ENCODE measurements at places on chromosomes 4 and X.

GRCh38 chr4:163385466-163385865 lies 41.8 kb downstream of the NPY5R start:
- no peak for DNase-seq

DNA sequence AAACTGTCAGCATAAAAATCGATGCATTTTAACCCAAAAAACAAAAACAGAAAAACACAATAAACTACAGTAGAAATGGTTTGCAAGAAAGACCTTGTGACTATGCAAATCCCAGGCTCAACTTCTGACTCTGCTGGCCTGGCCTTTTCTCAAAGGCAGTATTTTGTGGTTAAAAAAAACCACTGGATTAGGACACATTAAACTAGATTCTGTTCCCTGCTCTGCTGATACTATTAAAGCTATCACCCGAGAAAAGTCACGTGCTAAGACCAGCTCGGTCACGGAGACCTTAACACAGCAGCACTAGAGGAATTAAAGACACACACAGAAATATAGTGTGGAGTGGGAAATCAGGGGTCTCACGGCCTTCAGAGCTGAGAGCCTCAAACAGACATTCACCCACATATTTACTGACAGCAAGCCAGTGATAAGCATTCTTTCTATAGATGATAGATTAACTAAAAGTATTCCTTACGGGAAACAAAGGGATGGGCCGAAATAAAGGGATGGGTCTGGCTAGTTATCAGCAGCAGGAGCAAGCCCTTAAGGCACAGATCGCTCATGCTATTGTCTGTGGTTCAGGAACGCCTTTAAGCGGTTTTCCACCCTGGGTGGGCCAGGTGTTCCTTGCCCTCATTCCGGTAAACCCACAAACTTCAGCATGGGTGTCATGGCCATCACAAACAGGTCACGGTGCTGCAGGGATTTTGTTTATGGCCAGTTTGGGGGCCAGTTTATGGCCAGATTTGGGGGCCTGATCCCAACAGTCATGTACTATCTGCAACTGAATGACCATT lies 16.1 kb downstream of the CBR4 start:
- DNase-seq = no peak

DNA sequence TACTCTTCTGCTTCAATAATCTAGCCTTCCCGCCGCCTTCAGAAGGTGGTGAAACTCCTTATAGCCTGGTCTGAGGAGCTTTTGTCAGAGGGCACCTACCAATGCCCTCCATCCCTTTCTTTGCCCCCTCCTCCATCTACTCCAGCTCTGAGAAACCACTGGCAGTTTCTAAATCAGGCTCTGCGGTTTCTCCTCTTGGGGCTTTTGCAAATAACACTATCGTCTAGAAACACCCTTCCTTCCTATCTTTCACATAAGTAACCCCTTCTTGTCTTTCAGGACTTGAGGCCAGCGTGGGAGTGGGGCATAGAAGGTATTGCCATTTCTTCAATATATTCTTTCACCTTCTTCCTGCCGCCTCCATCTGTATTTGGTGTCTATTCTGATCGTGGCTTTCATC lies 1.2 kb upstream of the EFHC2 start:
- no peak for DNase-seq

- DNase-seq = no peak
These were observed 27.2 kb downstream of the TNIP2 start for GRCh38 chr4:2728806-2729532.

- no peak for DNase-seq
These were observed 81.6 kb downstream of the ZFX start for GRCh38 chrX:24231131-24231540.
